ENCODE measurements at places on chromosomes 12 and 14.

DNA sequence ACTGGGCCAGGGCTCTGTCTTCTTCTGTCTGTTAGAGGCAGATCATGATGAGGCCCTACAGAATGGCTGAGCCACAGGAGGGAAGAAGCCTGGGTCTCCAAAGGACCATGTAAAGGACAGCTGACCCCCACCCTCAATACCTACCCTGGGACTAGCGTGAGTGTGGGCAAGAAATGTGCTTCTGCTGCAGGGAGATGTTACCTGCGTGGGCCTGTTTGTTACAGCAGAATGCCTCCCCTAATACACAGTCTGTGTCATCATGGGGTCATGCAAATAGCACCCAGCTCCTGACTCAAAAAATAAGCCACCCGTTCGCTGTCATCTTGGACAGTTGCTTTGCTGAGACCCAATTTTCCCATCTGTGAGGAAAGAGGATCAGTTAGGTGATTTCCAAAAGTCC lies 90.6 kb downstream of the CALM1 start:
- no peak for DNase-seq

DNA sequence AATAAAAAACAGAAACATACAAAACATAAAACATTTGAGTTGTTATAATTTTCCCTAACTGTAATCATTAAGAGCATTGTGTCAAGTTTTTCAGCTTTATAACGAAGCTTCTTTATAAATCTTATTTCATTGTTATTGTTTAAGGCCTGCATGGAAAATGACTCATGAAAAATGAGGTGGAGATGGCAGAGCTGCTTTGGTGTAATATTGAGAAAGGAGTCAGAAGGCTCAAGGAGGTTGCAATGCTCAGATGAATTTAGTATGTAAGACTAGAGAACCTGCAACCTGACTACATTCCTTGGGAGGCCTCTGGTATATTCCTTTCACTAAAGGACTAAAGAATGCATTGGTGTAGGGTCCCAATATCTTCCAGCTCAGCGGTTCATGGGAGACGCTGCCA lies 61.5 kb downstream of the TMEM30B start:
- no peak for DNase-seq

GRCh38 chr14:89397569-89398230 lies 19.3 kb downstream of the FOXN3 start:
- no peak for DNase-seq

DNA sequence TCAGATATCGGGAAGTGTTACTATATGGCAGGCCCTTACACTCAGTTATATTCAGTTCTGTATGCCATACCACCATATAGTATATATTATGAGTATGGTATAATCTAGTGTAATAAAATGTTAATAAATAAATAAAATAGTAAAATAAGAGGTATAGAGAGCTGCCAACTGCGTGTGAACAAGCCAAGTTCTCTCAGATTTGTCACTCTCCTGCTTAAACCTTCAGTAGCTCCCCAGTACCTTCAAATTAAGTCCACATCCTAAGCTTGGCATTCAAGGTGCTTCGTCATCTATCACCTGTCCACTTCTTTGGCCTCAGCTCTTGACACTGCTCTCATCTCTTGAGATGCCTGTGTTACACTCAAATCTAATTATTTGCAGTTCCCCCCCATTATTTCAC lies 12.8 kb upstream of the CREBL2 start:
- DNase-seq = no peak

DNA sequence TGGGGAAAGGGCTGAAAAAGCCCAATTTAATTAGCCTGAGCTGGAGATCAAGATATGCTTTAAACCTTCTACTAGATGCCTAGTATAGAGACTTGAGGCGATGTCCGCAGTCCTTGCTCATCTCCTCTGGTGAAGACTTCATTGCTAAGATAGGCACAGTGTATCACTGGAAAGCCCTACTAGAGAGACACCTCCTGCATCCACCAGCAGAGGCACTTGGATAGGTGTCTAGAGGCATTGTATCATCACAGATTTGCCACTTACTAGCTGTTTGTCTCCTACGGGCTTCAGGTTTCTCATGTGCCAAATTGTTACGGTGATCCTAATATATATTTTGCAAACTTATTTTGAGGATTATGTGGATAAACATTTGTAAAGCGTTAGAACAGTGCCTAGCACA lies 1048.5 kb downstream of the GALC start:
- no peak for DNase-seq

DNA sequence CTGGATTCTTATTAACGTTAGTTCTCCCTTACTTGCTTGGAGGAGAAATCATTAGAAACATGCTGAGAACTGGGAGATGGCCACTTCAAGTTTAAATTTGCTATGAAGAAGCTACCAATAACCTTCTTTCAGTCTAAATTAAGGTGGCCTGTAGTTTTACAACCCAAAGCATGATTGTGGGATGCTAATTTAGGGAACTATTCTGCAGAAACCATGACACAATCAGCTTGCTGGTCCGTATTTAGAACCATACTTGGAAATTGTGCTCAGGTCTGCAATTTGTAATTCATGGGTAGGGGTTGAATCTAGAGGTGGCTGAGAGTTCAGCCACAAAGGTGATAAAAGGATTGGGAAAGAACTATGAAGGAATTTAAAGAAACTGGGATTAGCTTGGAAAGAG lies 405.7 kb downstream of the RAD51B start:
- DNase-seq = no peak

- no peak for DNase-seq
Measured at GRCh38 chr14:99246536-99247097, 25.4 kb downstream of the BCL11B start.

- DNase-seq = no peak
Measured at GRCh38 chr14:67485501-67486095, 2.9 kb downstream of the TMEM229B start.

DNA sequence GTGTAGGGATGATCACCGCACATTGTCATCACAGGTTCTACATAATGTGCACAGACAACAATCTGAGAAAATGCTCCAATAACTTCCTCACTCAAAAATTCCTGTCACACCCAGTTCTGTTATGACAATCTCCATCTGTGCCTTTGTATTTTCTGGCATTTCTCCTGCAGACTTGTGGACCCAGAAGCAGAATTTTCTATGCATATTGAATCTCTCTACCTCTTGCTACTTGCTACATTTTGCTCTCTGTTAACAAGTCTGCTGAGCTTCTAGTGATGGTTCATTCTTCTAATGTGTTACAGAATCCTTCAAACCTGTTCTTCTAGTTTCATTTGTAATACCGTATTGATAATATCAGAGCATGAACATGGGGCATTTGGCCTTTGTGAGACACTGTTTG lies 127.8 kb upstream of the PTPRQ start:
- DNase-seq = no peak

DNA sequence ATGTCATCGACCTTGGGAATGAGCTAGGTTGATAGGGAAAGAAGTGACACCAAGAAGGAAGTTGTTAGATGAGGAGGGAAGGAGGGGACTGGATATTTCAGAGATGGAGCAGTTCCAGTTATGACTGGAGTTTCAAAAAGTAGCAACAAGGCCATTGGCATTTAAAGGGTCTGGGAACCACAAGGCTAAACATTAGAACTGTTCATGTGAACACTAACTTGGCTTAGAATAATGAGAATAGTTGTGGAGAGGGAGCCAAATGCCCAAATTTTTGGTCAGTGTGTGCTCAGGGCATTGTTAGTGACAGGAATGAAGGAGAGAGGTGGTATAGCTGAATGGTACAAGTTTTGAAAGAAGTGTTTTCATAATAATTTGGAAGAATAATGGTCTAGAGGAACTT lies 16.8 kb downstream of the IFT43 start:
- no peak for DNase-seq

DNA sequence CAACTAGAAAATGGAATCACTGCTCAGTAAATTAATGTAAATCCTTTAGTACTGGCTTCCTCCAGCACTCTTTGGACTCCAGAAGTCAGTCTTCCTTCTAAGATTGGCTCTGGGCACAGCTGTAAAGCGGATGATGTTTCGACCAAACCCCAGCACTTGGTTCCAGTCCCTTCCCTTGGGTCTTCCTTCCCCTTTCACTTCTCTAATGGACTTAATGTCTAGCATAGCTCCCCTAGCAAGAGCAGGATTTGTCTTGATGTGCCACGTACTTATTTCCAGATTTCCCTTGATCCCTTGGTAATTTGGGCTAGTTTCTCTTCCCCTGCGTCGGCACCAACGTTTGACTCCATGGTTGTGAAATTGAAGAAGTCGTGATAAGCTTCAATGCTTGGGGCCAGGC lies 28.3 kb downstream of the C12orf75 start:
- DNase-seq = no peak

- DNase-seq = no peak
Measured at GRCh38 chr12:80045594-80045993, 53.7 kb upstream of the OTOGL start.

DNA sequence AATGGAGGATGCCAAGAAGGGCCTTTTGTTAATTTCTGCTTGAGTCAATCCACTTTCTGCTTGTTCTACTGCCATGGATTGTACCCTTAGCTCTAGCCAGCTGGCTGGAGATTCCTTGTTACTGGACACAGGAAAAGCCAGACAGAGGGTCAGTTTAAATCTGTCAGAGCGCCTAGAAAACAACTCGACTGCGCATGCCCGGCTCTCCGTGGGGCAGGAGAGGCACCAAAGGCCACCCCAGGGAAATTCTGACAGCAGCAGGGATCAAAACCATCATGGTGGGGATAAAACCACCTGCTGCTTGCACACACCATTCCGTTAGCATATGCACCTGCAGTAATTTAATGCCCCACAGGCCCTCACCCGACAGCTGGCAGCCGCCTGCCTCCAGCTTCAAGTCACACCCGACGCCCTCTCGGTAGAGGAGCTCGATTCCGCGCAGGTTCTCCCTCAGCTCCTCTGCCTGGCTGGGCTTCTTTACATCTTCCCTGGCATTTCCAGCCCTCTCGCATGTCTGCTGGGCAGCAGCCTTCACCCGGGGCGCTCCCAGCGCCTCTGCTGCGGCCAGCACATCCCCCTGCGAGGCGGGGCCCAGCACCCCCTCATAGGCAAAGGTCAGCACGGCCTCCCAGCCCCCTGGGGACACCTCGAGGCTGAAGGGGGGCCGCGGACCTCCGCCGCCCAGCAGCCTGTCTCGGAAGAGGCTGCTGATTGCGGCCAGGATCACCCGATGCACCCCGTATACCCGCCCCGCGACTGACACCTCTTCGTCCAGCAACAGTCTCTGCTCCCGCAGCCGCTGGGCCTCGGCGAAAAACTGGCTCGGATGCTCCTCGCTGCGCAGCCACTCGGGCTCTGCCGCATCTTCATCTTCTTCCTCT lies 1.0 kb downstream of the KLHL33 start:
- DNase-seq = no peak

GRCh38 chr14:54377501-54377900 lies 19.3 kb upstream of the CDKN3 start:
- no peak for DNase-seq

DNA sequence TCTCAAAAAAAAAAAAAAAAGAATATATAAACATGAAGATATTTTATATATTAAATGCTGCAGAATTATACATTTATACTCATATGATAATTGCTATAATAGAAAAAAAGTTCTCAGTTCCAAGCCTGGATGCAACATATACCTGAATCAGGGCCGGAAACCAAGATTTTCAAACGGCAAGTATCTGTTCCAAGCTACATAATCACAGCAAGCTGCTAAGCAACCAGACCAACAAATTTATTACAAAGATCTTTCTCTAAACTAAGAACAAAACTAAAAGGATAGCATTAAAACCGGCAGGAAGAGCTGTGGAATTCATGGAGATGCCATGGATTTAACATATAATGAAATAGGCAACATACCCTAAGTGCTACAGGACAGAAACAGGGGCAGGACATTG lies 7.1 kb downstream of the RACGAP1 start:
- DNase-seq = no peak

- DNase-seq = no peak
Measured at GRCh38 chr14:100665511-100666032, 61.1 kb upstream of the DLK1 start.

- no peak for DNase-seq
Measured at GRCh38 chr12:53062977-53063707, 13.3 kb downstream of the TNS2 start.

GRCh38 chr12:105736498-105736897 lies 402.3 kb downstream of the NUAK1 start:
- DNase-seq = no peak

DNA sequence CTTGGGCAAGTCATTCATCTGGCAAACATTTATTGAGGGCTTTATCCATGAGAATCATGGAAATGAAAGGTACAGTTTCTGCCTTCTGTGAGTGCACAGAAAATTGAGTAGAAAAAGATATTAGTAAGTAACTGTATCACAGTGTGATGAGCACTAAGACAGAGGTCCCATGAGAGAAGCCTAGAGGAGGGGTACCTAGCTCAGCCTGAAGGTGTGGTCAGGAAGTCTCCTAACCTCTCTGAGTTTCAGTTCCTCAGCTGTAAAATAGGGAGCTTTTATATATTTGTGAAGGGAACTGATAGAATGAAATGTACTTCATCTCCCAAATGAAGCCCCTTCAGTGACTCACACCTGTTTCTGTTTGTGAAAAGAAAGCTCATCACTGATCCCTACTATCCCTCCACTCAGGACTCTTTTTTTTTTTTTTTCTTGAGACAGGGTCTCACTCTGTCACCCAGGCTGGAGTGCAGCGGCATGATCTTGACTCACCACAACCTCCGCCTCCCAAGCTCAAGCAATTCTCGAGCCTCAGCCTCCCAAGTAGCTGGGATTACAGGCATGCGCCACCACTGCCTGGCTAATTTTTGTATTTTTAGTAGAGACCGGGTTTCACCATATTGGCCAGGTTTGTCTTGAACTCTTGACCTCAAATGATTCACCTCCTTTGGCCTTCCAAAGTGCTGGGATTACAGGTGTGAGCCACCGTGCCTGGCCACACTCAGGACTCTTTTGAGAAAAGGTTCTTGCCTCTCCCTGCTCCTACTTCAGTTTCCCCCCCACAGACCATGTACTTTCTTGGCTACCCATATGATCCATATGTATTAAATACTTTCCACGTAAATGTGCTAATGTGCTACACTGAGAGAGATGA lies 93.7 kb upstream of the FUT8 start:
- DNase-seq = no peak

Measured in activated gamma-delta T cell treated with anti-CD3 and anti-CD28 coated beads, Interleukin-2, amount 50 U/mL, for 16 hours (primary cell).